ENCODE measurements at places on chromosomes 5 and 9. TPM values are rescaled to one million over a fixed set of nuclear protein-coding genes. Genes with fewer than 3 reads are reported as not detected.

The NMUR2 gene
- not detected for total RNA-seq

The HAND1 gene
- total RNA-seq = not detected

The GNA14 gene
- 2.9 TPM for total RNA-seq

The PCDHA6 gene
- 4.2 TPM for total RNA-seq

The EFCAB9 gene
- total RNA-seq = not detected

The SARDH gene
- total RNA-seq = 1.0 TPM

The PCDHGA9 gene
- total RNA-seq = 13.8 TPM

GRCh38 chr5:119315516-119315949 is 40.3 kb upstream of the TNFAIP8 start:
- DNase-seq = no peak

DNA sequence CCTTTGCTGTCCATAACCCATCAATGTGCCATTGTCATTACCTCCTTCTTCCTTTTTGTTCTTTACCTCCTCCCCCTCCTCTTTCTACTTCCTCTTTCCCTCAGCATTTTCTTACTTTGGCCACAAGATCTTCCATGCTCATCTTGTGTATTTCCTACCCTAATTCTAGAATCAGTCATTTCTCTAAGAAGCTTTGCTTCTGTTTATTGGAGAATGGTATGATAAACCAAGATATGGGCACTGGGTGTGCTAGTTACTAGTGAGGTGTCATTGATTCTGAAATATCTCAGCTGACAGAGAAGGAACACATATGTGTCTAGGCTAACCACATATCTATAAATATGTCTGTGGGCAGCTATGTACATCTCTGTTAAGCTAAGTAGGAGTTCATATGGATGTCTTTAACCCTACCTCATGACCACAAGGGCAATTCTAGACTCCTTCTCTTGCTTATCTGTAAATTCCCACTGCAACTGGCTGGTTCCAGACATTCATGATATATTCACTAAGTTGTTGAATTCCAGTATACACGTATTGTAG is 2051.3 kb upstream of the CDH9 start:
- DNase-seq = no peak

DNA sequence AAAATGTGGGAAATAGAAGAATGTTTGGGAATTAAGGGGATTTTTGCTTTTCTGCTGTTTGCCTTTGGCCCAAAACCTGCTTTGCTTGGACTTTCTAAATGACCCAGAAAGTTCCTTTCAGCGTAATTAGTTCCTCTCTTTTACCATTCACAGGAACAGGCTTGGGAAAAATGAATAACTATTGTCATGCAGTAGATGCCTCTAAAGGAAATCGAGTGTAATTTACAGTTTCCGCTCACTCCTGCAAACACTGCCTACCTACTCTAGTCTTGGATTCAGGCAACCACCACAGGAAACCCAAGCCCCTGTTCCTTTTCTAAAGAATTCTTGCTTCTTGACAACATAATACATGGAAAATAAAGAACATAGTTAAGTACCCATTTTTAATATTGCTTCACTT is 25.0 kb downstream of the TTC23L start:
- no peak for DNase-seq

DNA sequence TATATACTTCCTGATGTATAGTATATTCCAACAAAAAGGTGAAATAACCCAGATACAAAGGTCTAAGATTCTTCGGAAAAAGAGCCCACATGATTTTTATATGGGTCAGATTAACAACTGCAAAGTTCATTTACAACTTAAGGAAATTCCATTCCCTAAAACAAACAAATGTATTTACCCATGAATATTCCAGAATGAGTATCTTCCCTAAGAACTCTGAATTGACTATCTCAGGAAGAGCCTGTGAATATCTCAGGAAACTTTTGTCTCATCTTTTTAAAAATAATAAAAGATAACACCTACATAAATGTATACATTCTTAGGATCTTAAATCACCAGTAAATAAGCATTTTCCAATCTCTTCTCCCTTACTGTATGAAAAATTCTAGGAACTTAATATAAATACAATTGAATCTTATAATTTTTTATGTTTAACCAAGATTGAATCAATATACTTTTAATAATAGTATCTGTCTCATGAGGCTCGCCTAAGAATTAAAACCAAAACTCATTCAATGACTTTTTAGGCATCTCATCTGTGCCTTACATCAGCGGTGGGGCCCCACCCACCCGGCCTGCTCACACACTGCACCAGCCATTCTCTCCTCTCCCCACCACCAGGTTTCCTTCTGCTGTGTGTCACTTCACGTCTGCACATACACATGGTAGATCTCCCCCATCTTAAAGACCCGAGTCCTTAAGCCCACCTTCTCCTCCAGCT is 78.1 kb downstream of the RAPGEF1 start:
- DNase-seq = no peak

DNA sequence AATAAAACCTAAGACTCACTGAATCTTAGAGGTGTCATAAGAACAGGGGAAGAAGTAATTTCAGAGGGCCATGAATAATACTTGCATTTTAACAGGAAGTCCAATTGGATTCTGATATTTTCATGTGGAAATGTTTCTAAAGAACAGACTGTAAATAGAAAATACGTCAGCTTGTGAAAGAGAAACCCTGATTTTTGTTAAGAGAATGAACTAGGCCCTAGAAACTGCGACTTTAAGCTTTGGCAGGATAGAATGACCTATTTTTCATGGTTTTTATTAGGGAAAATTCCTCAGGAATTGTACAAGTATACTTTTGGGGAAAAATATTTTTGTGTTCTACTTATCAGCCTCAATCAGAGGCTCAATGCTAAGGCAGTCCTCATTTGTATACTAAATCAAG is 215.5 kb upstream of the ACTBL2 start:
- DNase-seq = no peak

Data from breast epithelium (tissue), 4 donors.